Stimulated activated CD4-positive, alpha-beta T cell treated with anti-CD3 and anti-CD28 coated beads, TNF-alpha, amount 100 ng/mL, for 1 hour (primary cell): ENCODE measurements at places on chromosomes 16 and 17.

DNA sequence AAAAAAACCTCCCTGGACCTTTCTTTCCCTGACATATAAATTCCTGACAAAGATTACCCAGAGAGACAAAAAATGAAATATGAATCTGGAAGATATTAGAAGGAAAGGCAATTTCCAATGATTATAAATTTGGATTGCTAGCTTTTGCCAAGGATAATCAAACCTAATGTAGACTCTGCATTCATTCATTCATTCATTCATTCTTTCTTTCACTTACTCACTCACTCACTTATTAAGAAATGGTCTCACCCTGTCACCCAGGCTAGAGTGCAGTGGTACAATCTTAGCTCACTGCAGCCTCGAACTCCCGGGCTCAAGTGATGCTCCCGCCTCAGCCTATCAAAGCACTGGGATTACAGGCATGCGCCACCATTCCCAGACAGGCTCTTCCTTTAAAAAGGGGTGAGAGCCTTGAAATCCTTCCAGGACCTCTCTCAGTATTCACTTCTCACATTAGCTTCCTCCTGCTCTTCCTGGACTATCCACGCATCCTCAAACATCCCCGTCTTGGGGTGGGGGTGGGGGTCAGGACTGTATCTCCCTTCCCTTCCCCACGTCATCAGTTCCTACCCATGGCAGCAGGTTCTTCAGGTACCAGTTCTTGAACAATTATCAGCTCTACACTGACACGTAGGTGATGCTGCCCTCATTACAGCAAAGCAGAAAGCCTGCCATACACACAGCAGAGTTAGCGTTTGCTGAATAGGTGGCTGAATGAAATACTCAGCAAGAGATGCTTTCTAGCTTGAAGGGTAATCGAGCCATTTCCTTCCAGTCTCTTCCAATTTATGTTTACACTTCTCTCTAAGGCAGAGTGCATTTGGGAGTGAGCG is 19.8 kb downstream of the PRPSAP1 start:
- no peak for DNase-seq

- DNase-seq = no peak
These were observed 132.6 kb upstream of the CACNG5 start for GRCh38 chr17:66702106-66702936.

GRCh38 chr17:54518706-54519105 is 381.9 kb upstream of the TOM1L1 start:
- no peak for DNase-seq

GRCh38 chr17:19766016-19766415 is 17.9 kb upstream of the ALDH3A1 start:
- no peak for DNase-seq

DNA sequence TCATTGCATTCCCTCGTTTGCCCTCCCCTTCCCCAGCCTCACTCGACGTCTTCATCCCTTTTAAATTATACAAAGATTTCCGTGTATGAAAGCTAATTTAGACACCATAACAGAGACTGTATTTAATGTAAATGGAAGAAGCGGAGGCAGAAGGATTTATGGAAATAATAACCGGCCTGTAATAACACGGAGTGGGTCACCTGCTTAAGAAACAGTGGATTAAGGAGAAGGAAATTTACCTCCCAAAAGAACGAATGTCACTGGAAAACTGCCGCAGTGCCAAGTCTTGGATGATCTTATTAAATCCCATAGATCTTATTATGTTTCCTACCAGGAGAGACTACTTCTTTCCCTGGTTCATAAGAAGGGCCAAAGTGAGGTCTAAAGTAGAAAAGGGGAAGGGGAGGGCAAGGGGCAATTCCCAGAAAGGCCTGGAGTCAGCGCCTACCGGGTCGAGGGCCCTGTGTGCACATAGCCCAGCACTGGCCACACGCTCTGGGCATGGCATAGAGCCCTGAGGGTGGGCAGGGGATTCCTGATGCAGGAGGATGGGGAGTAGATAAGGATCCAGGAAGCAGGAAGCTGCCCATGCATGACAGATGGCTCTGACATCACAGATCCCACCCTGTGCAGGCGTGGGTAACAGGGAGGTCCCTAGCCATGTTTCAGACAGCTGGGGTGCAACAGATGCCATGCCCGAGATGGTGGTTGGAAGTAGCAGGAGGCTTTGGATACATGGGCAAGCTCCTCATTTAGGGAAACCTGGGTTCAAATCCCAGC is 56.2 kb upstream of the RPL38 start:
- no peak for DNase-seq

DNA sequence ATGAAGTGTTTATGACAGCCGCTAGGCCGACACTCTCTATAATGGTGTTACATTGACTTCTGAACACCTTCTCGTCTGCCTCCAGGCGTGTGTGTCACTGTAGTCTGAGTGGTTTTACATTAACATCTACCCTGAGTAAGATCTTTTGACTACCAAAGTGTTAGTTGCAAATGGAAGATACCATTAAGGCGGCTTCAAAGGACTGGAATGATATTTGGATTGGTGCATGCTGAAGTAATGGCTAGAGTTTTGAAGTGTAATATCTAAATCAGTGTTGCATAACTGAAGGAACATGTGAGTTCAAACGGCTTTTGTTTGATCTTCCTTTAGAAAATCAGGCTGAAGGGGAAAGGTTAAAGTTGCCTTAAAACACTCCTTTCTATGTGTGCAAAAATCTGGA is 52.2 kb downstream of the BCAS3 start:
- DNase-seq = no peak

DNA sequence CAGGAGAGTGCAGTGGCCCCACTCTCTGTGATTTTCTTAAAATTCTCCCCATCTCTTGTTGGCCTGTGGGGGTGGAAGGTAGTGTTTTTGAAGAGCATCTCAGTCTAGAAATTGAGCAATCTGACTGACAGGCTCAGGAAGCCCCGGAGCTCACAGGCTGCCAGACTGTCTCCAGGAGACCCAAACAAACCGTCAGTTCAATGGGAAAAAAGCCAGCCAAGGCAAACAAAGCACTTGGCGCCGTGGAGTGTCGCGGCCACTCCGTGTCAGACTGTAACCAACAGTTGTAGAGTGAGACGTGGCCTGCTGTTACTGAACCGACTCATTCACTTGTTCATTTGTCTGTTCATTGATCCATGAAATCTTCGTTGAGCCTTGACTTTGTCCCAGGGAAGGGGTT is 33.7 kb downstream of the RGS9 start:
- no peak for DNase-seq
